ENCODE measurements at places on chromosomes 6 and 20. TPM values are rescaled to one million over a fixed set of nuclear protein-coding genes. Genes with fewer than 3 reads are reported as not detected.

GRCh38 chr6:33817489-33817888 lies 13.7 kb upstream of the MLN start:
- DNase-seq = no peak

The PACSIN1 gene
- total RNA-seq = 2.9 TPM

The ZSCAN23 gene
- total RNA-seq = 11.0 TPM

DNA sequence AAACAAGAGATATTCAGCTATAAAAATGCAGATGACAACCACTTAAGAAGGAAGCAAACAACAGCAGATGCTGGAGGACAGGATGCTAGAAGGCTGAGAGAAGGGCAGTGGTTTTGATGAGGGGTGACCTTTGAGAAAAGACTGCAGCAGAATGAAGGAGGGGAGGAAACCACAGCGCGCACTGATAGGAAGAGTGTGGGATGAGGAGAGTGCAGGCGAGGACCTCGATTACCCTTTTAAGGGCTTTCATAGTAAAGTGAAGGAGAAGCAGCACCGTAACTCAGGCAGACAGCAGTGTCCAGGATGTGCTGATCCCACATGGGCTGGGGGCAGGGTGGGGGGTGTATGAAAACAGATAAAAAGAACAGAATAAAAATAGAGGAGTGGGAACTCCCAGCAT lies 19.2 kb downstream of the ZBTB2 start:
- no peak for DNase-seq

DNA sequence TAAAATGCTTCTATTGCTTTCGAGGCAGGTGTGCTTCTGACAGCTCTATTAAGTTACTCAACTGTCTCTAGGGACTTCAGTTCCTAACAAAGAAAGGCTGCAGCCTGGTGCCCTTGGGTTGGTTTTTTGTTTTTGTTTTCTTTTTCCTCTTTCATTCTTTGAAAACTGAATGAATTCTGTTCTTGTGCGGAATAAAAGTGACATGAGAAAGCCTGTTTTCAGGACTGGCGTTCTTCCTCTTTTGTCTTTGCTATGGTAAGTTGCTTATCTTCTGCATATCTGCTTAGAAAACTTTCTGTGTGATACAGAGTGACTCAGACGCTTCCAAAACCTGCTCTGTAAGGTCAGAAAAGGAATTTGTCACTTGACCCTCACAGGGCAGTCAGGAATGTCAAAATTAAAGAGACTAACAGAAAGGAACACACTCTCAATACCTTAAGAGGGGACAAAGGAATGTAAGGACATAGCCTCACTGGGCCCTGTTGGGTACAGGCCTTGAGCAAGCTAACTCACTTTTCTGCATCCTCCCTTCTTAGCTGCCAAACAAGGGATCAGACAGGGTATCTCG lies 56.2 kb upstream of the NHSL1 start:
- no peak for DNase-seq

- DNase-seq = no peak
Observed at GRCh38 chr6:15137086-15137485, 108.8 kb upstream of the JARID2 start.

Measured in frontal cortex (tissue), 4 donors.